ENCODE measurements at places on chromosomes 5 and 9.

DNA sequence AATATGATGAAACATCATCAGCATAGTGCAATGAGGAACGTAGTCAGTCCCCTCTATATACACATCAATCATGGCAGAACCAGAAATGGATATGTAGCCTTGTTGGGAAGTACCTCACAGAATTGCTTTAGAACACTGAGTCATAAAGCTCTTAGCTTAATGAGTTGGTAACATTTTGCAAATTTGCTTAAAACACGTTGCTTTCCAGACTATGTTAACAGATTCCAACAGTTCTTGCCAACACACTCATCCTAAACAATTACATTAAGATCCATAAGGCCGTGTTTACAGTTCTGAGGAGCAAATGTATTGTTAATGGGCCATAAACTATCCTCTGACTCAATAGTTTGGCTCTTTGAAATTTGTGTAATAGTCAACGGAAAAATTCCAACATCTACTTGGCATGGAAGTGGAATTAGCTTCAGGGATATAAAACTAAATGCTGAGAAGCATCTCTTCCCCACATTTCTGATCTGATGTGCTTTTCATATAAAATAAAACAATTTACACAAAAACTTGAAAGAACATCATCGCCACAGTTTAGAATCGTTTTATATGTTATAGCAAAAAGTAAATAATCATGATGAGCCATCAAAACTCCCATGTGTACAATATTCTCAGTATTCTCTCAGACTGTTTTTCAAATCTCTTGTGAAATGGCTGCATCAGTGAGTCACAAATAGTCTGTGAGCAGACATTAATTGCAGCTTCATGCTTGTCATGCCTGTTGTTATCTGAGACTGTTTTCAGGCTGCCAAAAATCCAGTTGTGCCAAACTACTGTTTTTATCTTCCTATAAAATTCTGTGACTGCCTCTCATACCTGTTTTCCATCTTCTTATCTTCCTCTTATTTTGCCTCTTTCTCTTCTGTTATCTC, 291.9 kb downstream of the COX7C start:
- DNase-seq = peak; percentile 47

- no peak for DNase-seq
Measured at GRCh38 chr5:168848569-168848968, 269.4 kb upstream of the PANK3 start.

DNA sequence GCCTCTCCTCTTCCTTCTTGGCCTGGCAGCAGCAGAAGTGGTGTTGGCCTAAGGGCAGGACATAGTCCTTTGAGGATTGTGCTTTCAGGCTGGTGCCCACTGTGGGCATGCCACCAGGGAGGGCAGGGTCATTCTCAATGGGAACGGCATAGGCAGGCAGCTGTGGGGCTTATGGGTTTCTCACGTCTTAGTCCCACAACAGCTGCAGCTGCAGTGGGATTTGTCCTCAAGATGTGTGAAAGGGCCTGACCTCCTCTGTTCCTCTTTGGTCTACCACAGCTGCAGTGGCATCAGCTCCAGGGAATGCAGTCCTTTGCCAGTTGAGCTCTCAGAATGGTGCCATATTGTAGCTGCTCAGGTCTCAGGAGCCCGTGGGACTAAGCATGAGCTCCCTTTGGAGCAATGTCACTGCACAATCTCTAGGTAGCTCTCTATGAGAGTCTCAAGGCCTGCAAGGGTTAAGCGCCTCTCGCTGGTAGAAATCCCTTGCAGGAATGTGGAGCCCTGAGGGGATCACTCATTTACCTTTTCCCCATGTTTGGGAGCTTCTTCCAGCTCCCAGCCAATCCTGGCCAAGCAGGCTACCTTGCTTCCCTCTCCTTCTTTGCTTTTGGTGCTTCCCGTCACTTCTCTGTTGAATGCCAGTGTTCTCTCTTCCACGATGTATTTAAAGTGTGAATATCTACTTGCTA, 104.8 kb downstream of the GNA14 start:
- no peak for DNase-seq

DNA sequence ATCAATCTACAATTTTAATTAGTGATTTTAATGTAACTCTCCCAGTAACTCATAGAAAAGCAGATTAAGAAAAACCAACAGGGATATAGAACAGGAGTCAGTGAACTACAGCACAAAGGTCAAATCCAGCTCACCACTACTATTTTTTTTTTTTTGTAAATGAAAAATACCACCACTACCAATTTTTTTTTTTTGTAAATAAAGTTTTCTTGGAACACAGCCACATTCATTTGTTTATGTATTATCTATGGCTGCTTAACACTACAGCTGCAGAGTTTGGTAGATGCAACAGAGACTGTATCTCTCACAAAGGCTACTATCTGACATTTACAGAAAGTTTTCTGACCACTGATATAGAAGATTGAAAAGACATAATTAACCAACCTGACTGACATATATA, 11.7 kb downstream of the ZNF510 start:
- DNase-seq = no peak

- DNase-seq = no peak
Measured at GRCh38 chr5:10556893-10557746, 6.8 kb upstream of the ANKRD33B start.

DNA sequence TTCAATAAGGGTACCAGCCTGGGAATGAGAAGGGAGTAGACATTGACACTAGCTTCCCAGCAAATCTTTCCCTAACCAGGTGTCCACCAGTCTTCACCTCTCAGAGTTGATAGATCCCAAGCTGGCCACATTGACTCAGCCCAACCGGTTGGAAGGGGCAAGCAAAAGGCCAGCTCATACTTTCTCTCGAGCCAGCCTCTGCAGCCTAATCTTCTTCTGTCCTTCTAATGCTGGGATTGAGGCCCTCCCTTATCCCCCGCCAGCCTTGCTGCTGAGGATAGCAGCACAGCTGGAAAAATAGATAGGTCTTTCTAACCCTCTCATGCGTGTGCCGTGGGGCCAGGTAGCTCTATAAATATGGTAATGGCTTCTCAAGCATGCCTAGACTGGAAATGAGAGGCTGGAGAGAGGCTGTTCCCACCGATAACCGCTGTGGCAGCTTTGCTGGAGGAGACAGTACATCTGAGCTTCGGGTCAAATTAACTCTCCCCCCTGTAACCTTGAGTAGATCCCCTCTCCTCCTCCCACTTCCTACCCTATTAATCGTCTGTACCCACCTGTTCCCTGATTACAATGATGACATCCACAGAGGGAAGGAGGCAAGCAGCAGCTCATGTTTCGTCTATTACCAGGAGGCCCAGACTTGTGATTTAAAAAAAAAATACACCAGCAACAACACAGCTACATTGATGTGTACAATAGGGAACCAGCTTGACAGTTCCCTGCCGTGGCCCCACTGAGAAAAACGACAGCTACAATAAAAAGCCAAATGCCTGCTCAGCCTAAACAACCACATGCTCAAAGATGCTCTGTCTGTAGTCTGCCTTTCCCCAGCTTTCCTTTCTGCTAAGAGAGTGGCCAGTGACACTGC, 219.9 kb upstream of the BRINP1 start:
- no peak for DNase-seq
